T-helper 22 cell (primary cell): ENCODE measurements at places on chromosomes 5 and 9.

DNA sequence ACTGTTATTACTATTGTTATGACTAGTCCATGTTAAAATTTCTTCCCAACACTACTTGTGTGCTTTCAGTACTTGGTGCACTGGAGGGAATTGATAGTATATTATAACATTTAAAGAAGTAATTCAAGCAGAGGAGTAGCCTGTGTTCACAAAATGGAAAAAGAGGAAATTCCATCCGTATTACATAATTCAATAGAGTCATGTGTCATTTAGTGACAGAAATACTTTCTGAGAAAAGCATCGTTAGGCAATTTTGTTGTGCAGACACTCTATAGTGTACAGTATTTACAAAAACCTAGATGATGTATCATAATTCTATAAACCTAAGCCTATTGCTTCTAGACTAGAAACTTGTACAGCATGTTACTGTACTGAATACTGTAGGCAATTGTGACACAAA is 78.3 kb upstream of the PCSK5 start:
- DNase-seq: no peak

GRCh38 chr5:79990205-79990597 is 861 bp downstream of the MTX3 start:
- no peak for DNase-seq

GRCh38 chr5:74543162-74543995 is 97.1 kb downstream of the ENC1 start:
- no peak for DNase-seq

DNA sequence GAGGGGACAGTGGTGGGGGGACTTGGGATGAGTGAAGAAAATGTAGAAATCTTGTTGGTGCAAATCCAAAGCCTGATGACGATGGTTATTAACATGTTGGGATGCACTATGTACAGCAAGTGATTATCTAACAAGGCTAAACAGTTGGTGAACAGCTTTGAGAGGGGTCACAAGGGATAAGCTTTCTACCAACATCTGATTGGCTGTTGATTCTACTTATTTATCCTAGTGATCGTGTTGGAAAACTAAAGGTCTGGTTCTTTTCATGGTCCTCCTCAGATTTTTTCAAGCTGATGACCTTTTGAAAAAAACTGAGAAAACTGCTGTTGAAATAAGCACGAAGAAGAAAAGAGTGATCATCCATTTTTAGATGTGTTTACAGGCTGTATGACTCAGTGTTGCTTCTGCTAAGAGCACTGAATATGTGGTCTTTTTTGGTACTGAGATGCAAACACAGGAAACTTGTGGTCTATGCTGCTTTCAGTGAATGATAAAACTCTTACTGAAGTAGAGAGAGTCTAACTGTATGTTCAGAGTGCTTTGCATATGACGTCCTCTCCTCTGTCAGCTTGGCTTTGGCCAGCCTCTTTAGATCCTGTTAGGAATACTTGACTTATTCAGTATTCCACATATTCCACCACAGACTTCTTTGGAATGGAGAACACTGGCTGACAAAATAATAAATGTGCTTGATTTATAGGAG is 174.8 kb downstream of the SLF1 start:
- peak; percentile 3 for DNase-seq

DNA sequence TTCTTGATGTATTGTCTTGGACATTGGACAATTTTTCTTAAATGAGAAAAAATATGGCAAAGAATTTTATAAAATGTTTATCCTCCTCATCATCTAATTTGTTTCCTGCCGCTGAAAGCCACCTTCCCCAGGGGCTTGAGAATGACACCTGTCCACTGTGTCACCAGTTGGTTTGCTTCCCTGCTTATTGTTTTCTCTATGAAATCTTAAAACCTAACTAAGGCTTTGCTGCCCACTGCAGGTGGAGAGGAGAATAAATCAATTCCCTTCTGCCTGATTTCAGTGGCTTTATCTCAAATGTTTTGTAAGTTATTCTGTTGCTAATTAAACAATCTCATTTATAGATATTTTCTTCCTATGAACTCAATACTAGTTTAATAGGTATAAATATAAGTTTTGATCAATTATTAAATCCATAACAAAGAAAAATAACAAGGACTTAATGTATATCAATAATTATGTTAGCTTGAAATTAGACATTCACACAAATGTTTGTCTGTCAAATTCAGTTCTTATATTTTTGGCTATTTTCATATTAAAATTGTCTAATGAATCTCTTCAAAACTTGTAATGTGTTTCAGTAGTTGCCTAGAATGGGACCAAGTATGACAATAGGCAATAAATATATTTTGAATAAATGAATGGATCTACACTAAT is 822.5 kb downstream of the PTPRD start:
- DNase-seq: no peak

- DNase-seq: no peak
Measured at GRCh38 chr5:143432658-143433239, 29.3 kb upstream of the NR3C1 start.

GRCh38 chr5:15439801-15440200 is 60.2 kb upstream of the FBXL7 start:
- no peak for DNase-seq

DNA sequence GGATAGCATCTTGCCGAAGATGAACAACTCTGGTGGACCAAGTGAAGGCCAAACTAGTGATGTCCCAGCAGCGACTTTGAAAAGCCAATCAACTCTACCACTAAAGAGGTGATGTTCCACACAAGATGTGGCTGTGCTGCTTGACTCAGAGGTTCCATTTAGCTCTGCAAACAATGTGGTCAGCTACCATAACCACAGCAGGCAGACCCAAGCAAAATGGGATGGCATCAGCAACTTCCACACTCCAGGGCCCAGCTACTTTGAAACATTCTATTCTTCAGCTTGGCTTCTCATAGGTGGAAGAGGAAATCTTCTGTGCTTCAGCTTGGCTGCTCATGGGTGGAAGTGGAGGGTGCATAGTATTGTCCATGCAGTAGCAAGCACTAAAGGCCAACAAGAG is 70.5 kb downstream of the IRX2 start:
- DNase-seq: no peak

DNA sequence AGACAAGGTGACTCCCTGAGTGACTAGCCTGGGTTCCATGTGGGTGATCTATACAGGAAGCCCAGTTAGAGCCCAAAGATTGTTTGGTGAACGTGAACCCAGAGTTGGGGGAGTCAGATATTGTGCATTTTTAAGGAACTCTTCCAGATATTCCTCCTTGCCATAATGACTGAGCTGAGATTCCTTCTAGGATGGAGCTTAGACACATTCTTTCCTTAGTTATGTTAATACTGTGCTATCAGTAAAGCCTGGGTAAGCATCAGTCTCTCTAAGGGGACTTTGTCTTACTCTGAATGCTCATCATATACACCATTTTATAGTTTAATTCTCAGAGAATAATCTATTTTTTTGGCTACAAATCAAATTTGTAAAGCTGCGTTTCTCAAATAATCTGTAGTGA is 68.1 kb downstream of the FOXB2 start:
- DNase-seq: no peak

- DNase-seq: no peak
Measured at GRCh38 chr5:113344973-113345940, 89.5 kb downstream of the TSSK1B start.

- no peak for DNase-seq
Measured at GRCh38 chr9:107142430-107142829, 140.6 kb upstream of the RAD23B start.

DNA sequence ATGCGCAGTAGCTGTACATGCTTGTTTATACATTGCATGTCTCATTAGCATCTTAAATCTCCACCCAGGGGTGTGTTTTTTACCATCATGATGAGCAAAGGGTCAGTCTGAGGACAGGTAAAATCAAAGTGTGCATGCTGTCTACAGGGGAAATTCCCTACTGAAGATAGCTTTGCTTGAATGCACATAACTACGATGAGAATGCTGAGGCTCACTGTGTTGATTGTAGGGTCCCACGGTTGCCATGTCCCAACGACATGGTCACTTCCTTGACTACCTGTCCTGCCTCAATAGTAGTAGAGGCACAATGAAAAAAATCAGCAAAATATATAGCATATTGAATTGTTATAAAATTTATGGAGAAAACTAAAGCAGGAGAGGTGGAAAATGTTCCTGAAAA is 95.6 kb upstream of the TUSC1 start:
- DNase-seq: no peak

DNA sequence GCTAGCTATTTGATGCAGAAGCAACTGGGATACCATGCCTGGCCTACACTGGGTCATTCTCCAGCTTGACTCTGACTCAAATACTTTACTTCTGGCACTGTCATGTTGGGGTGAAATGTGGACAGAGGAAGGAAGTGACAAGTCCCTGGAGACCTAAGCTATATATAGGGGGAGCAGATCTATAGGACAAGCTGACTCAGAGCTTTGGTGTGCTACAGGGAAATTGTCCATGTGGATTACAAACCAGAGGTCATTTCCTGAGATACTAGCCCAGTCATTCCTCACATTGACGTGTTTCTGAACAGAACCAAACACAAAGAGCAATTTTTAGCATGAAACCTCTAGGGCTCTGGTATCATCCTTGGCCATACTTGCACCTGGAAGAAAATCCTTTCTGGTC is 531.6 kb upstream of the CLINT1 start:
- DNase-seq: no peak

GRCh38 chr5:173327948-173328843 is at the start of gene STC2:
TSS of gene STC2 (minus strand) at chr5:173328414. CDS start at chr5:173328193, 221 bp downstream.
- DNase-seq: no peak

DNA sequence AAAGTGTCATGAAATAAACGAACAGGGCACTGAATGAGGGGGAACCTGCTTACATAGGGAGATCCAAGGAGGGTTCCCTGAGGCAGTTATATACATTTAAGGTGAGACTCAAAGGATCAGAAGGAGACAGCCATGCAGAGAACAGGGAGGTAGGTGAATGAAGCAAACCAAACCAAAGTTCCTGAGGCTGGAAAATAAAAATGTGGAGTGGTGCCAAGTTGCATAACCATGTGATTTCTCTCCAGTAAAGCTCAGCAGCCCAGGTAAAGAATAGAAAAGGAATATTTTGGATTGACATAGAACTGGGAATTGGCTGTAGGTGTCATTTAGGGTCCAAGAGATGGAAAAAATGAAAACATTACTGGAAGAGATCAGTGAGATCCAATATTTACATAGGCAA is 110.7 kb downstream of the CAAP1 start:
- DNase-seq: no peak

DNA sequence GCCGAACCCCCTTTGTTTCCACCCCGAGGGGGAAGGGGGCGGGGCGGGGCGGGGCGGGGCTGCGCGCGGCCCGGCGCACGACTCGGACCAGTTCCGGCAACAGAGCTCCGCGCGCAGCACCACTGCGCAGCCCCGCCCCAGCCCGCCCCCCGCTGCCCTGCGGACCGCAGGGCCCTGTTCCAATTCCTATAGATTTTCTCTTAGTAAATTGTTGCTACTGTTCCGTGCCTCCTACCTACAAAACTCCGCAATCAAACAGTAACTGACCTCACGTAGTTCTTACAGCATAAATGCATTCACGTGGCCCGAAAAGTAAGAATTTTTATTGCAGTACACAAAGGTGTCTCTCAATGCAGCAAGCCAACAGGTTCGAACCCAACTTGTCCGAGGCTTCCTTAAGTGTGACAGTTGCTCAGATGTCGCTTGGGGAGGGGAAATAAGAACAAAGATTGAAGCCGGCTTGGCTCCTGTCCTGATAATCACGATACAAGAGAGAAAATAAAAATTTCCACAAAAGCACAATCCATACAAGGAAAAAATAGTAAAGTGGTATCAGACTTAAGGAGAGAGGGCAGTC is 1.2 kb upstream of the RNF38 start:
- DNase-seq: peak; percentile 67

- DNase-seq: no peak
Measured at GRCh38 chr5:168726342-168726741, 147.2 kb upstream of the PANK3 start.

- DNase-seq: no peak
Measured at GRCh38 chr9:115396071-115396529, 278.1 kb upstream of the TNC start.

DNA sequence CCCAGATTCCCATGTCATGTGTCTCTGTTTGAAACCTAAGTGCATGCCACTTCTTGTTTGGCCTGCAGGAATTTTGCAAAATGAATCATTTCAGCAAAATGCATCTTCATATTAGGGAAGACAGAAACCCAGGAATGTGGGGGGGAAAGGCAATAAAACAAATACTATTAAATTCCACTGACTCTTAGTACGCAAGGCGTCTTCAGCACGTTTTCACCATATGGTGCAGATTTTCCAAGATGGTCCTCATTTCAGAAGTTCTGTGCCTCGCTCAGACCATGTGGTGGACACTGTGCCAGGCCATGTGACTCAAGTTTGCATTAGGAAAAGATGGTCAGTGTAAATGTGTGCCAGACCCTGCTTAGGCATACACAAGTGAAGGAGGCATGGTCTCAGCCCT is 184.0 kb downstream of the ACTL7B start:
- DNase-seq: no peak

DNA sequence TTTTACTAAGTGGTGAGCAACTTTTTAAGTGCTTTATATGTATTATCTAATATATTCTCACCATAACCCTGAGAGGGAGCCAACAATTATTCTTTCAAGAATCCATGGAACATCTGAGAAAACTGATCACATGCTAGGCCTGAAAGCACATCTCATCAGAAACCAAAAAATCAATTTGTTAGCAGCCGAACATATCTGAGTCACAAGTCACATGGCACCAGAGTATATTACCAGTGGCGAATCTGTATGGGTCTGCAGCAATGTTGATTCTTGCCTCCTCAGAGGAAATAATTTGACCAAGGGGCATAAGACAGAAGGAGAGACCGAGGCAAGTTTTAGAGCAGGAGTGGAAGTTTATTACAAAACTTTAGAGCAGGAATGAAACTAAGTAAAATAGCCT is 25.3 kb upstream of the SIL1 start:
- DNase-seq: no peak

- DNase-seq: no peak
Measured at GRCh38 chr5:32785611-32786254, 74.6 kb downstream of the NPR3 start.

- peak; percentile 71 for DNase-seq
Measured at GRCh38 chr9:127905004-127905728, 5.8 kb upstream of the ST6GALNAC6 start.

GRCh38 chr9:136626740-136627642 is 35.7 kb upstream of the EGFL7 start:
- no peak for DNase-seq

GRCh38 chr5:150339165-150339564 is 18.3 kb upstream of the TCOF1 start:
- DNase-seq: no peak

DNA sequence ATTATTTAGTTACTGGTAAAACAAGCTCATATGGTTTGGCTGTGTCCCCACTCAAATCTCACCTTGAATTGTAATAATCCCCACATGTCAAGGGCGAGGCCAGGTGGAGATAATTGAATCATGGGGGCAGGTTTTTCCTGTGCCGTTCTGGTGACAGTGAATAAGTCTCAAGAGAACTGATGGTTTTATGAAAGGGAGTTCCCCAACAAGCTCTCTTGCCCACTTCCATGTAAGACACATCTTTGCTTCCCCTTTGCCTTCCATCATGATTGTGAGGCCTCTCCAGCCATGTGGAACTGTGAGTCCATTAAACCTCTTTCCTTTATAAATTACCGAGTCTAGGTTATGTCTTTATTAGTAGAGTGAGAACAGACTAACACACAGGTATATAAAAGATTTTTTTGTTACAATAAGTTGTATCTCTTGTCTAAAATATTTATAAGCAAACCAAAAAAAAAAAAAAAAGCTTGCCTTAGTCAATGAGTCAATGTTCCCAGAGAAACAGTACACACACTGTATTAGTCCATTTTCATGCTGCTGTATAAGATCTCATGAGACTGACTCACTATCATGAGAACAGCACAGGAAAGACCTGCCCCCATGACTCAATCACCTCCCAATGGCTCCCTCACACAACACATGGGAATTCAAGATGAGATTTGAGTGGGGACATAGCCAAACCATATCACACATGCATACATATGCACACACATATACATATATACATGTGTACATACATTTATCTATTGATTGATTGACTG is 138.3 kb downstream of the BASP1 start:
- DNase-seq: no peak
